ENCODE measurements at places on chromosomes 7 and 10.

DNA sequence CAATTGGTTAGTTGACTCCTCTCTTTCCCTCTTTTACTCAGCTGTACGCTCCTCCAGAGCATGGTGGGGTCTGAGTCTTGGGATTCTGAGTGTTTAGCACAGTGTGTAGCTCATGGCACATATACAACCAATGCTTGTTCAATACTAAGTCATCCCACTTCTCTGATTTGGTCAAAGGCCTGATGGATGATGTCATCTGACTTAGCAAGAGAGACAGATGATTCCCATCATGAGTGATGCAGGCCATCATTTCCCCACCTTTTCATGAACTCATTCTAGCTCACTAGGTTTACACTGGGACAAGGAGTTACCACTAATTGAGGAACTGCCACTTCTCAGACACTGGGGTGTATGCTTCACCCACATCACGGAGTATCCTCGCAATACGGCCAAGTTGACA, 3.8 kb downstream of the ICA1 start:
- DNase-seq: no peak

DNA sequence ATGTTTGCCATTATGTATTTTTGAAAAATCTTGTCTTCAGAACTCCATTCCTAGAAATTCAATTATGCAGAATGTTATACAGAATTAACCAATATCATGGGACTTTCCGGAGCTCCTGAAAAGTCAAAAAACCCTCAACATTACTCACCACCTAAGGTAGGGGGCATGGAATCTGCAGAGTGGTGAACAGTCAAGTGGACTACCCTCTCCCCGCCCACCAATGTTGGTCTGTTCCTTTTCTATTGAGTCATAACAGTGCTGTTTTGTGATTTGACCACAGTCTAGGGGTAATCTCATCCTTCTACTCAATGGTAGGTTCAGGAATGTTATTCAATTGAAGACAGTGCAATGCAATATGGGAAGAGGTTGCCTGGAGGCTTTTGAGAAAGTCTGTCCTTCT, 130.5 kb upstream of the HABP2 start:
- DNase-seq: no peak

GRCh38 chr7:36874041-36874440, 149.7 kb upstream of the AOAH start:
- DNase-seq: no peak

DNA sequence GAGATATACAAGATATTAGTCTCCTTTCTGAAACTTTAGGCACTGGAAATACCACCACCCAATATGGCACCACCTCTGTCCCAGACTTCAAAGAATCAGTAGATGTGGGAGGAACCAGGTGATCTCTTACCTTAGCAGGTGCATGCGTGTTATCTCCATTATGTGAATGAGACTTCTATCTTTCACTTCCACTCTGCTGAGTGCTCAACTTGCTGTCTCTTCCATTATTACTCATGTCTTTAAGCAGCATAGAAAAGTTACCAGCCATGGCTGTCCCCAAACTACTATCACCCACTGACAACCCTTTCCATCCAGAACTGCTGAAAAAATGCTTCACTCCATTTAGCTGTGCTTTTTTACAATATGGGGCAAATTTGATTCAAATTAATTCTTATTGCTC, 101.5 kb upstream of the PRSS1 start:
- no peak for DNase-seq

DNA sequence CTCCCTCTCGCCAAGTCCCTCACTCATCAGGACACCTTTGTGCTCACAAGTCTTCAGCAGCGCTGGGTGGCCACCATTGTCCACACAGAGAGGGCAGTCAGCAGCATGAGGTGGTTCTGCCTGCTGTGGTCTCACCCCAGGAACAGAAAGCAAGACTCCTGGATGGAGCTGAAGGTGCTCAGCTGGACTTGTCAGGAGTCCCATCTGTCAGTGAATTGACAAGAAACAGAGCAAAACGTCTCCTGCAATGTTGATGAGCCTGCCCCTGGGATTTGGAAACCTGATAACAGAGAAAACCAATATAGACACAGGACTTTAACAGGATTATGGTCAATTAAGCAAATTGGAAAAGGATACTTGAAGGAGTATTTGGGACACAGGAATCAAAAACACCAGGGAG, 122.2 kb upstream of the PRSS58 start:
- DNase-seq: no peak

DNA sequence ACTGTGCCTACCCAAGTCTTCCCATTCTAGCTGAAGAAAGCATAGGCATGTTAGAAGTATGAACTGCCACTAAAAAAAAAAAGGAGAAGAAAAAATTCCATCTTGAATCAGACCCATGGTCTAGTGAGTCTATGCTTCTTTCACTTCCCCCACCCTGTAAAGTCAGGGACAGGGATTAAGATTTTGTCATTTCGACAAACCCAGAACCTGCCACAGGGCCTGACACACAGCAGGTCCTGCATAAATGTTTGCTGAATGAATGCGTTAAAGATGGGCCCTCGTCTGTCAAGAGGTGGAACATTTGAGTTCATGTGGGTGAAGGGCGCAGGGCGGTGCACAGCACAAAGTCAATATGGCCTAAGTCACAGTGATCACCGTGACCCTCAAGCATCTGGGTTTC, 4.9 kb downstream of the HIPK2 start:
- no peak for DNase-seq

DNA sequence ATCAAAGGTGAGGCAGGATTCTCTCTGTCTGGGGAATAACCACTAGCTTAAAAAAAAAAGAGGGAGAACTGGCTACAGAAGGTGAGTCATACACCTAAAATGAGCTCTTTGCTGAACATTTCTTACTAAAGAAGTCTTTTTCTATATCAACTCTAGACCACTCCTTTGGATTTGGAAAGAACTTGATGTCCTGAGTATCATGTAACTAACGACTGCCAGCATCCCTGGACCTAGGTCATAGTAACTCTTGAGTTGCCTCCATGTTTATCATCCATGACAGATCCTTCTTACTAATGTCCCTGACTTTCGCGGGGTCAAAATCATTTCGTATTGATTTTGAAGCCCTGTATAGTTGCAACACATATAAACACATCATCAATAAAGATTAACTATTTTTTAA, 89.1 kb downstream of the CNOT4 start:
- no peak for DNase-seq

DNA sequence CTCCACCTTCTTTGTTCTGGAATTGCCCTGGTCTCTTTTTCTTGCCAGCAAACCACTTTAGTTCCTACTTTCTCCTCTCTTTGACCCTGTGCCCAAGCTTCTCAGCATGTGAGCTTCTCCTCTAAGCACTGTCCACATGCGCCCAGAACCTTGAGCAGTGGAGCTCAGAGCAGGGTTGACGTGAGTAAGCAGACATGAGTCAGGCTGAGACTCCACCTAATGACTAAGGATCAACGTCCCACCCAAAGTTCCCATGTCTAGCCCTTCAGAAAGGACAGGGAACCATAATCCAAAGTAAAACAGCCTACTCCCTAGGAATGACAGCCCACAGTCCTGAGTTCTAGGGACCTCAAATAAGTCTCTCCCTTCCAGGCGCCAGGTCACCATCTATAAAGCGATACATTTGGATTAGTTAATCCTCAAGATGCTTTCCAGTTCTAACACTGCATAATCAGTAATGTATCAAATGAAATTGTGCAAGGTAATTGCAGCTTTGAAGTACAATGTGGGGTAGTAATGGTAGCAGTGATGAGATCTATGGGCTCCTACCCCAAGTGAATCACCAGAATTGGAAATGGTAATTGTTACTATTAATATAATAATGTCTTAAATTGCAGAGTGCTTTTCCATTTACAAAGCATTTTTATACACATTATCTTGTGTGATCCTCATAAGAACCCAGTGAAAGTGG, 44.5 kb downstream of the KCNMA1 start:
- DNase-seq: no peak

- no peak for DNase-seq
Observed at GRCh38 chr10:107611115-107611514, 446.6 kb upstream of the SORCS1 start.

DNA sequence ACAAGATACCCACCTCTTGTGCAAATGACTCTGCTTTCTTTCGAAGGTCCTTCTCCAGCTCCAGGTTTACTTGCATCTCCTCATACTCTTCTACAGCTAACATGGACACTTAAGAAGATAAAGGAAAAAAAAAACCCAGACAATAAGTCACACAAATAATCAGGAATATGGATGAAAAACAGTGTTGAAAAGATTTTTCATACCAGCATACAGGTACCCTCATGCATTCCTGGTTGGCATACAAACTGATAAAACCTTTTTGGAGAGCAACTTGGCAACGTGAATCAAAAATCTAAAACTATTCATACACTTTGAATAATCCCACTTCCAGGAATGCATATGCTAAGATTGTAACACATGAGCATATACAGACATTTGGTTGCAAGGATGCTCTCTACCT, 60.1 kb downstream of the SHTN1 start:
- no peak for DNase-seq

- DNase-seq: no peak
Observed at GRCh38 chr10:24008164-24009091, 200.5 kb upstream of the KIAA1217 start.

DNA sequence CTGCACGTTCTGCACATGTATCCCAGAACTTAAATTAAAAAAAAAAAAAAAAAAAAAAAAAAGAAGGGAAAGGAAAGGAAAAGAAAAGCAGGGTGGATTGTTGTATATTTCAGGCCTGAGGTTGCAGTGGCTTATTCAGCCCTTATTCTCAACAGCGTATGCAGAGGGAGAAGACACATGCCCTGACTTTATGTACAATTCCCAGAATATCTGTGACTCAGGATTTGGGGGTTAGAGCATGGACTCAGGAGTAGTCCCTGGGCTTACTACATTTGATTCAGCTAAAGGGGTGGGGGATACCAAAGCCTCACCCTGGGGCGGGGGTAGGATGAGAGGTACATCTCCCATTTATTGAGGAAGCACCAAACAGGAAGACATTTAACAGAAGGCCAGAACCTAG, 137.4 kb downstream of the MYOF start:
- no peak for DNase-seq

DNA sequence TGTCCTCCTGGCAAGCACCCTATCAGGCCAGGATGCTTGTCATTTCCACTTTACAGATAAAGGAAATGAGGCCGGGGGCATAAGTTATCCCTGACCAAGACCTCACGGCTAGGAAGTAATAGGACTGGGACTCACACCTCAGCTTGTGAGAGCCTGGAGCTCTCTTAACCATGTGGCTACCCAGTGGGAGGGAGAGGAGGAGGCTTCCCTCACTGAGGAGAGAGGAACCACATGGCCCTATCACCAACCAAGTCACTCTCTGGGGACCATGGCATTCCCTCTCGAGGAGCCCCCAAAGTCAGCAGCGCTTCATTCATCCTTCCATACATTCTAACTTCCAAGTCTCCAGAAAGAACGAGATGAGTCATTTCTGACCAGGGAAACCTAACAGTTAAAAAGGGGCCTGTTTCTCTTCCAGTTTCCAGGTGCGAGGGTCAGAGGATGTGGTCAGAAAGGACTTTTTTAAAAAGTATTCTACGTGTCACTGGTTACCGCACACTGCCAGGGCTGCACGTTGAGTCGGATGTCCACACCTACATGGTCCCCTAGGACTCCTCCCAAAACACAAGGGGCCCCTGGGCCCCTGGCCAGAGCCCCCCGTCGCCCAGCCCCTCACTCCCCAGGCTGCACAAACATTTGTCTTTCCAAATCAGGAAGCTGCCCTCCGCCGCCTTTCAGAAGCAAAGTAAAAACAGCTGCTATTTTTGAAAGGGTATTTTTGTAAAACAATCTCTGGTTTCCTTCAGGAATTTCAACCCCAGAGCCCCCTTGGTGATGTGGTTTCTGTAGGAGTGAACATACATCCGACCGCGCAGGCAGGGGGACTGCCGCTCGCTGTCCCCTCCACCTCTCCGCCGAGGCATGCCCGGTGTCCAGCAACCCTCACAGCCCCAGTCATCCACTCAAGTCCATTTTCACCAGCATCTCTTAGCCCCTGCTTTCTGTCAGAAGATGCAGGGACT, 128.2 kb upstream of the CHST15 start:
- DNase-seq: no peak

GRCh38 chr10:68082872-68083271, 7.8 kb upstream of the HERC4 start:
- DNase-seq: no peak

- no peak for DNase-seq
Observed at GRCh38 chr7:70608229-70608628, 523.7 kb upstream of the GALNT17 start.

GRCh38 chr7:8561449-8561848, 128.0 kb downstream of the NXPH1 start:
- DNase-seq: no peak
